Activated effector memory CD4-positive, alpha-beta T cell treated with Interleukin-2 at 50 U/mL for 16 hours (primary cell): ENCODE measurements at places on chromosomes 12 and 14.

DNA sequence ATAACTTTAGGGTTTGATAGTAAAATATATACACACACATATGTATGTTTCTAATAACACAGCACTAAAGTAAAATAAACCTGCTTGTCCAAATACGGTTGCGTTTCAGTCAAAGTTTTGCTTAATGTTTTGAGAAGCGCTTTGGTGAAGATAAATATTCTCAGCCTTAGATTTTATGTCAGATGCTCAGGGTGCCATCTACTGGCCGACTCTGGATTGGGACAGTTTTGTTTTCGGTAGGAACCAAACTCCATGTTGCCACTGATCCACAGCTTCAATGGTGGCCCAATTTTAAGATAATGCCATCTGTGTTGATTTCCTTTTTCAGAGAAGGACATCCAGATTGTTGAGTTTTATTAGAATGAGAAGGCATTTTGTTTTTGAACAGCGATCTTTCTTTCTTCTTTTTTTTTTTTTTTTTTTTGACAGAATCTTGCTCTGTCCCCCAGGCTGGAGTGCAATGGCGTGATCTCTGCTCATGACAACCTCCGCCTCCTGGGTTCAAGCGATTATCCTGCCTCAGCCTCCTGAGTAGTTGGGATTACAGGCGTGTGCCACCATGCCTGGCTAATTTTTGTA lies 43.1 kb downstream of the LLPH start:
- DNase-seq = no peak

DNA sequence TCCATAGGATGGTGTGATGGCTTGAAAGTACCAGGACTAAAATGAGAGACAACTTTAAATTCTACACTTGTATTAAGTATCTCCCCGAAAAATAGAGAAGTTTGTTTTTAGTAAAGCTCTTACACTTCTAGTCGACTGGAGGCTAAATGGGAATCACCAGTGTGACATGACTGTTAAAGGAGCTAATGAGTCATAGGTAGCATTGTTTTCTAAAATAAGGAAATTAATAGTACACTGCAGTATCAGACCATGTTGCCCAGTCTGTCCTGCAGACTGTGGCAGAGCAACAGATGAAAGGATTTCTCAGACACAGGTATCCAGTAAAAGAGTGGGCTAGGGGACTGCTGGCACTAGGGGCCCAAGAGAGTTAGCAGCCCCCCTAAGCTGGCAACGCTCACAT lies 140.1 kb downstream of the TMEM117 start:
- no peak for DNase-seq

GRCh38 chr14:101008631-101009336 lies 105.3 kb upstream of the RTL1 start:
- no peak for DNase-seq

DNA sequence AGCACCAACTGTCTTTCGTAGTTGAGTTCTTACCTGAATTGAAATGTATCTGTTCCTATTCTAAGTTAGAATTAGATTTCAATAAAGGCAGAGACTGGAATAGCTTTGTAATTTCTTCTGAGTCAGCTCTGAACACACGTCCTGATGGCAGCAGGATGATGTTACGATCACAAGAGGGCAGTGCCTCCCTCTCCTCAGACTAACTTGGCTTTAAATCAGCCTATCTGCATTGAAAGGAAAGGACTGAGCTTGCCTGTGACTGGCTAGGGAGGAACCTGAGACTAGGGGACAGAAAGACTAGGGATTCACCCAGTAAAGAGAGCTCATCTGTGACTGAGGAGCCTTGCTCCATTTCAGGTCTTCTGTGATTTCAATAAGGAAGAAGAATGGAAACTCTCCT lies 323.7 kb upstream of the OR4E1 start:
- DNase-seq = no peak

GRCh38 chr14:75970989-75971388 lies 10.8 kb downstream of the TGFB3 start:
- no peak for DNase-seq

DNA sequence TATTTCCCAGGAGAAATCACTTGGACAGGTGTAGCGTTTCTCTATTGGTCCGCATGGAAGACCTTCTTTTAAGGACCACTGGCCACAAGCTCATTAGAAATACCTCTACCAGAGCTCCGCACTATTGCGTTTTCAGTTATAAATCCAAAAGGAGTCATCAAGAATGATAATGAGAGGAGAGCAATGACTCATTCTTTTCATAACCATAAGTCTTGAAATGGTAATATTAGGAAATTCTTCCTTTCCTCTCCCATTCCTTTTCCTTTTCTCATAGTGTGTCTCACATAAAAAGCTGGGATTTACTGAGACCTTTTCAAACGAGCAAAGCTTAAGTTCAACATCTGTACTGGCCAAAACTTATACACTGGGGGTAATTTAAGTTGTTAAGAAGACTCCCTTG lies 215.7 kb downstream of the CPNE8 start:
- DNase-seq = no peak

DNA sequence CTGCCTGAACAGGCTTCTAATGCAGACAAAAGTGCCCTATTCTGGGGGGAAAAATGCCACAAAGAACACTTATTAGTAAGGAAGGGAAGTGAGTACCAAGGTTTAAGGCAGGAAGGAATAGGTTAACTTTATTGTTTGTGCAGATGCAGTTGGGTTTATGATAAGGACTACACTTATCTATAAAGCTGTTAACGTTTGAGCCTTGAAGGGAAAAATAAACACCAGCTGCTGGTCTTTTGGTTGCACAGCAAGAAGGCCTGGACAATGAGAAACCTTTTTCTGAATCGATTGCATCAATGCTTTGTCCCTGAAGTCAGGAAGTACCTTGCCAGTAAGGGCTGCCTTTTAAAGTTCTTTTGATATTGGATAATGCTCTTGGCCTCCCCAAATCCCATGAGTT lies 407.8 kb downstream of the ATP23 start:
- no peak for DNase-seq

- no peak for DNase-seq
Observed at GRCh38 chr12:62720661-62721330, 214.2 kb downstream of the PPM1H start.
